Liver (tissue), 10 donors: ENCODE measurements at places on chromosomes 7 and 10.

GRCh38 chr7:96596120-96596826 is 113.4 kb downstream of the SEM1 start:
- no peak for DNase-seq

- DNase-seq, result no peak
Measured at GRCh38 chr10:43471146-43471545, 34.2 kb downstream of the ZNF487 start.

DNA sequence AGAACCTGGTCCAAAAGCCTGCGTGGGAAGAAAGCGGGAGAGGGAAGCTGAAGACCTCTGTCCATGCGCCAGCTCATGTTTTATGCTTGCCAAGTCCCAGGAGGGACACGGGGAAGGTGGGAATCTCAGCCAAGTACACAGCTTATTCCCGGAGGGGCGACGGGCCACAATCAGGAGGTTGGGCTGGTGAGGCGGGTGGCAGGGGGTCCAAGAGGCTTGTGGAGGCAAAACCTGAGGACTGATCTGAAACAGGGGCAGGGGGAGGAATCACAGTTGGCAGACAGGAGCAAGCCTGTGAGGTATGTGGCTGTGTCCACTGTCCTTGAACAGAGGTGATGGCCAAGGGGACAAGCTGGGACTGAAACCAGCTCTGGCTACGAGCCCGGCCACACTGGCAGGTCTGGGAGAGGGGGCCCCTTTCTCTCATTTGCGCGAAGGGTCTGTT is 38.0 kb upstream of the LEP start:
- no peak for DNase-seq

- DNase-seq, result no peak
Measured at GRCh38 chr10:23514321-23514720, 75.4 kb downstream of the OTUD1 start.

- no peak for DNase-seq
Measured at GRCh38 chr7:82567841-82568240, 124.3 kb upstream of the CACNA2D1 start.

GRCh38 chr7:115332691-115333090 is 410.8 kb downstream of the MDFIC start:
- no peak for DNase-seq

- DNase-seq, result no peak
Measured at GRCh38 chr10:12490963-12491362, 141.6 kb downstream of the CAMK1D start.

GRCh38 chr10:79275431-79275851 is 71.8 kb upstream of the PPIF start:
- DNase-seq, result no peak

- no peak for DNase-seq
Measured at GRCh38 chr10:112376396-112376790, 2.5 kb downstream of the ACSL5 start.

DNA sequence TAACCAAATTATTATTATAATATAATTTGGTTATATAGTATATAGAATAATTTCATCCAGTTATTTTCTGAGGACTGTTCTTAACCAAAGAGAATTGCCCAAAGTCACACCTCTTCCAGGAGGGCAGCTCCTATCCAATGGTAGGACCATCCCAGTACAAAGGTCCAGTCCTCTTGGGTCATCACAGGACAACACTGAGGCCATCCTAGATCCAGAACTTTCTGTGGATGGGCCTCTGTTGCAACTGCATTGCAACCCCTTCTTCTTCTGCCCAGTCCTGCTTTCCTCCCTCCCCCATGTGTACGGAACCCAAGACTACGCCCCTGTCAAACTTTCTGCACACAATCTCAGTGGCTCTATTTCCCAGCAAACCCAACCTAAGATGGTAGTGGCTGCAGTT is 5.4 kb upstream of the HABP2 start:
- no peak for DNase-seq

GRCh38 chr10:99761365-99761764 is 21.1 kb upstream of the ABCC2 start:
- no peak for DNase-seq

DNA sequence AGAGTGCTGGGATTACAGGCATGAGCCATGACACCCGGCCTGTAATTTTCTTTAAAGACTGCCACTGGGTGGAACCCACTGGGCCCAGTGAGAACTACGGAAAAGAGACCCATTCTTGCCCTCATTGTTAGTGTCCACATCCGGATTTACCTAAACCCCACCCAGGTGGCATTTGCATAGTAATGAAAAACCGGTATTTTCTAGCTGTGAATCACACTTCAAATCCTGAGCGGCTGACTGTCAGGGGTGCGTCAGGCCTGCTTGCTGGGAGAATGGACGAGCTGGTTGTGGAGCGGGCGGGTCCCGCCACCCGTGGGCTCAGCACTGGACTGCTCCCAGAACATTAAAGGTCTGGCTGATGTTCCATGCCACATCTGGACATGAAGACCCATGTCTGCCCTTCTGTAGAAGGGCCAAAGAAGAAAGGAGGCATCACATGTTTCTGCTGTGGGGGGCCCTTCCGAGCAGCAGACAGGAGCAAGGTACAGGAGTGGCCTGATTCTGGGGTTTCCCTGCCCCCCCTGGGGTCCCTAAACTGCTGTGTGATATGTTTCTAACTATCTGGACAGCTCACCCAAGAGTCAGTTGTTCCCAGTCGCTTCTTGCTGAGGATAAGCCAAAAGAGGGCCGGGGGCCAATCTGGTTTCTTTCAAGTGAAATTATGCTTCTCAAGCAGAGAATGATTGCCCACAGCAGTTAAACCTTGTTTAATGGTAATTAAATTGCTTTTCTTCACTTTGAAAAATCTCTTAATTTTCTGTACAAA is 46.4 kb downstream of the KIAA1217 start:
- no peak for DNase-seq

DNA sequence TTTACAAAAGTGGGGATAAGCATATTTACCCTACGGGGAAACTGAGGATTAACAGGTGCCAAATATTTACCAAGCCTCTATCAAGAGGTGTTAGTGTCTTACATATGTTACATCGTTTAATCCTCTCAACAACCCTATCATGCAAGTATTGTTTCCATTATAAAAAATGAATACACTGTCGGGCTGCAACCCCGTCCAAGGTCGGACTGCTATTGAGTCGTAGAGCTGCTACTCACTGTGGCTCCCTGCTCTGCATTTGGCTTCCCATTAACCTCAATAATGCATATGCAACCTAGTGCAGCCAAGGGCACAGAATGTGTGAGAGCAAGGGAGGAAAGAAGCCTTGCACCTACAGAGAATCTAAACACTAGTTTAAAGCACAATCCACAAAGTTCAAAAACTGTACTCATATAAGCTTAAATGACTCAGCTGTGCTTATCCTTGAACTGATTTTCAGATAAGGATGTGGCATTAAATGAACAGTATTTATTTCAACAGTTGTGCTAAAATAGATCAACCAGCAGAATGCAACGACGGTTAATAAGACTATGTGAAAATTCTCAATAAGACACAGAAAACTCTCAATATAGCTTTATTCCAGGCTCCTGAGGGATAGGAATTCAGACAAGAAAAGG is 49.9 kb downstream of the UBE2H start:
- no peak for DNase-seq
